ENCODE measurements at places on chromosomes 16 and 17.

- no peak for DNase-seq
These were observed 312.0 kb upstream of the CA10 start for GRCh38 chr17:52470553-52470952.

DNA sequence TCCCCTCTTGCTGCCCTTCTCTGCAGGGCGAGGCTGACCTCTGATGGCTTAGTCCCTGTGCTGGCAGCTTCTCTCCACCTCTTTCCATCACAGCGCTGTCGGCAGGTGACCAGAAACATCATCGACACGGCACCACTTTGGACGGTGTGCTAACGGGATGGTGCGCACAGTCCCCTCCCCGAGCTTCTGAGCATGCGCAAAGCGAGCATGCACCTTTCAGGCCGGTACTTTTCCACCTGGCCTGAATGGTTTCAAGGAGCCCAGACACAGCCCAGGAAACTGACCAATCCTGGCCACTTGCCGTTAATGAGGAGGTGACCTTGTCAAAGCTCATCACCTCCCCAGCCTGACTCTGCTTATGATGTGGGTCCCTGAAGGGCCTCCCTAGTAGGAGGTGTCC is 54.8 kb downstream of the MGAT5B start:
- DNase-seq: no peak

GRCh38 chr16:68972720-68973119 is 129.4 kb downstream of the TANGO6 start:
- no peak for DNase-seq

DNA sequence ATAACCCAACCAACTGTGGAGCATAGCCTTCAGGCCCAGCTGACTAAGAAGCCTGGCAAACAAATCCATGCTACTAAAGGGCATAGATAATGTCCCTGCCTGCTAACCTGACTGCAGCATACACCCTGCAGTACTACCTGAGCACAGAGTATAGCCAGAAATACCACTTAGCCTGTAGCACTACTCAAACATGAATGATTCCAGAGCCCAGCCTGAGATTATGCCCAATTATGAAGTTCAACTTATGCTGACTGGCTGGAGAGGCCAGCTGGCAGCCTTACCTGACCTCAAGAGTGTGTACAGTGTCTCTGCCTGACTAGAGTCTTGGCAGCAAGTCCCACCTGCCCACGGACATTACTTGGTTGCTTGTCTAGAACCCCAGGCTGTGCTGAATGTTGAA is 1265.3 kb downstream of the CDH11 start:
- no peak for DNase-seq

- DNase-seq: no peak
These were observed 5.6 kb upstream of the SLC6A4 start for GRCh38 chr17:30241051-30241450.

DNA sequence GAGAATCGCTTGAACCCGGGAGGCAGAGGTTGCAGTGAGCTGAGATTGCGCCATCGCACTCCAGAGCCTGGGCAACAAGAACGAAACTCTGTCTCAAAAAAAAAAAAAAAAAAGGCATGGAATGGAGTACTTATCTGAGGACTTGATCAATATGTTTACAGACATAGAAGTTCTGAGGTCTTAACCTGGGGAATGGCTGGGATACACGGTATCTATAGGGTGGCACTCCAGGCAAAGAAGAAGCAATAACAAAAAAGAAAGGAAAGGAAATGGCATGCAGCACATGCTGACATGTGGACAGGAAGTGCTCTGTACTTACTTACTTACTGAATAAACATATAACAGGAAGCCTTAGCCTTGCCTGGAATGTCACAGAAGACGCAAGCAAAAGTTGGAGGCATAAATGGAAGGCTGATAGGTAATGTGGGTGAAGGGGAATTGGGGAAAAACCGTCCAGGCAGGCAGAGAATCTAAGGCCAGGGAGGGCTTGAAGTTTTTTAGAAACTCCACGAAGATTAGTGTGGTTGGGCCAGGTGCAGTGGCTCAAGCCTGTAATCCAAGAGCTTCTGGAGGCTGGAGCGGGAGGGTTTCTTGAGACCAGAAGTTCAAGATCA is 10.1 kb upstream of the SPOP start:
- peak; percentile 43 for DNase-seq

DNA sequence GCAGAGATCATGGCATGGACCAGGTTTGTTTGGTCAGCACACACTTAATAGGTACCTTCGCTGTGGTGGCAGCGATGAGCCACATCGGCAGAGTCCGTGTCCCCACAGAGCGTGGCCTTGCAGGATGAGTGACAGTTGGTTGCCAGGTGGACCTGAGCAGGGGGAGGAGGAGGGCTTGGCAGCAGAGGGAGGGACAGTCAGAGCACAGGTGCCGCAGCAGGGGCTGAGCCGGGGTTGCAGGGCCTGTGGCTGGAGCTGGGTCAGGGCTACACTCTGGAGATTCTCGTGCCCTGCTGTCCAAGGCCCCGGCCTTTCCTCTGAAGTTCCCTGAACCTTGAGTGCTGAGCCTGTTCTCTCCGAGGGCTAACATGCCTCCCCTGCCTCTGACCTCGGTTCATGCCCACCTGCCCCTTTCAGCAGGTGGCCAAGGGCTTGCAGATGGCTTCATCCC is 24.8 kb downstream of the POLR3E start:
- no peak for DNase-seq

- no peak for DNase-seq
These were observed 1.3 kb downstream of the WNK4 start for GRCh38 chr17:42781639-42782165.

DNA sequence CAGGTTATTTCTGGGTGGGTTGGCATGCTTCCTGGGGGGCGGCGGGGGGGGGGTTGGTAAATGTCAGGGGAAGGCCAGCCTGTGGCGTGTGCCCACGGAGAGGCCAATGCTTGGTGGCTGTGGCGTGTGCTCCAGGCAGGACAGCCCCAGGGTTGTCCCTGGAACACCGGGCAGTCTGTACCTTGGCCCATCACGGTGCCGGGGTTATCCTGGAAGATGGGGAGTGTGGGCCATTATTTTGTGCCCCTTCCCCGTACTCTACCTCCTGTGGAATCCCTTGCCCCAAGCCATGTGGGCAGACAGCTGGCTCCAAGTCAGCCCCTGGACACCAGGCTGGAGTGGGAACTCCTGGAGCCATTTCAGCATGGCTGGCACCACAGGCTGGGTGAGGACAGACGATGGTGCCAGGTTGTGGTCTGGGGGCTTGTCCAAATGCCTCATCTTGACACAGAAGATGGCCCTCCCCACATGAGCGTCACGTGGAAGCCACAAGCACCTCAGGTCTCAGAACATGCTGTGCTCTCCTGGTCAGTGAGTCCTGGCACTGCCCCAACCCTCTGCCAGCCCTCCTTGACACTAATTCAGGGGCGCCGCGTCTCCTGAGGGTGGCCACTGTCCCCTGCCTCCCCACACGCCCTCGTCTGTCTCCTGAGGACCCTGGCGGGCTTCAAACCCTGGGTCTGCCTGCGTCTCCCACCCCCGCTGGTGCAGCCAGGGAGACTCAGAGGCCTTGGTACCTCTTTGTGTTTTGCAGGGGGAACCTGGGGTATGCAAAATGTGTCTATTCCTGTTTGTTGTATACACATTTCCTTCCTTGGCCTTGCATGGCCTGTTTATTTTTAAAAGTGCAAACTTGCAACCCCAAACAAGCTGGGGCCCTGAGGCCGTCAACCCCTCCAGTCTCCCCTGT is 4.3 kb downstream of the SLC16A3 start:
- no peak for DNase-seq

GRCh38 chr17:52751051-52751450 is 592.5 kb upstream of the CA10 start:
- no peak for DNase-seq

- DNase-seq: no peak
These were observed 695.9 kb upstream of the CDH8 start for GRCh38 chr16:62732092-62732491.

DNA sequence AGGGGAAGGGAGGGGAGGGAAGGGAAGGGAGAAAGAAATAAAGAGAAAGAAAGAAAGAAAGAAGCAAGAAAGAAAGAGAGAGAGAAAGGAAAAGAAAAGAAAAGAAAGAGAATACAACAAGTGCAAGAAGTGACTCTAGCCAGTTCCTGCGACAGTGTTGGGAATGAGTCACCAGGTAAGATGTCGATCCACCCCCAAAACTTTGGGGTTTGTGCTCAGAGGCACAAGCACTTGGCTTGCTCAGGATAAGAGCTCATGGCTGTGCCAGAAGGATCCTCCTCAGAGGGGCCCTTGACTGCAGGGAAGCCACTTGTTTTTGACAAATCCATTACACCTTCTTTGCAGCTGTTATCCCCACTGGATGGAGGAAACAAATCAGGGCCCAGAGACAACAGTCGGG is 137.7 kb downstream of the TMEM132E start:
- DNase-seq: no peak

DNA sequence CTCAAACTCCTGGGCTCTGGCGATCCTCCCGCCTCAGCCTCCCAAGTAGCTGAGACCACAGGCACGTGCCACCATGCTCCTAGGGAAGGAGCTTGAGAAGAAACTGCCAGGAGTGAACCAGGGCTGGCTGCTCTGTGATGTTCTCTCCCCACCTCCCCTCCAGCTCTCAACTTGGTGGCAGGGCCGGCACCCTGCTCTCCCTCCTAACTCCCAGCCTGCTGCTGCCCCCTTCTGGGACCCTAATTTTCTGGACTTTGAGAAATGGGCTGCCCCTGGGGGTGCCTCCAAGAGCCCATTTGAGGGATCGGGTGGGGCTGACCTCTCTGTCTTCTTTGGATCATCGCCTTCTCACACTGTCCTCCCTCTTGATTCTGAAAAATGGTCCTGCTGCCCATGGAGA is 14.9 kb upstream of the STAT3 start:
- DNase-seq: peak; percentile 53
